ENCODE measurements at places on chromosomes 5 and 9.

GRCh38 chr5:79773612-79774011, 84.0 kb downstream of the CMYA5 start:
- DNase-seq: no peak

GRCh38 chr5:121982893-121983285, 21.1 kb downstream of the SRFBP1 start:
- DNase-seq: no peak

- DNase-seq: no peak
Measured at GRCh38 chr5:122757285-122757684, 17.6 kb upstream of the SNX2 start.

DNA sequence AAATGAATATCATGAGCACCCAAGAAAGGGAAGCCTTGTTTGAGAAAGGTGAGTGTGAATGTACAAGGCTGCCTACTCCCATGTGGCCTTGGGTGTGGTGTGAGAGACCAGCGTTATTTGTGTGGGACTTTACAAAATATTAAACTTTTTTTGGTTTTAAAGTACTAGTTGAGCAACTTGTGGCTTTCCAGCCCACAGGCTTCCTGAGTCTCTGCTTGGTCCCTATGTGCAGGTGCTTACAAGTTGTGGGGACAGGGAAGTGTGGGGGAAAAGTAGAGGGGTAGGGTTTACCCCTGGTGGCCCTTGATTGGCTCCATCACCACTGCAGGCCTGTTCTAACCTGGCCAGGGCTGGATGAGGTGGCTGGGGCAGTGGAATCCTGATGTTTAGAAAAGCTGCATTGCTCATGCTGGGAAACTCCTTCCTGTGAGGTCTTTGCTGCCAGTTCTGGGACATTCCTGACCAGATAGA, 19.7 kb downstream of the PTTG1 start:
- no peak for DNase-seq

GRCh38 chr9:5493679-5494511, 16.4 kb upstream of the PDCD1LG2 start:
- no peak for DNase-seq

DNA sequence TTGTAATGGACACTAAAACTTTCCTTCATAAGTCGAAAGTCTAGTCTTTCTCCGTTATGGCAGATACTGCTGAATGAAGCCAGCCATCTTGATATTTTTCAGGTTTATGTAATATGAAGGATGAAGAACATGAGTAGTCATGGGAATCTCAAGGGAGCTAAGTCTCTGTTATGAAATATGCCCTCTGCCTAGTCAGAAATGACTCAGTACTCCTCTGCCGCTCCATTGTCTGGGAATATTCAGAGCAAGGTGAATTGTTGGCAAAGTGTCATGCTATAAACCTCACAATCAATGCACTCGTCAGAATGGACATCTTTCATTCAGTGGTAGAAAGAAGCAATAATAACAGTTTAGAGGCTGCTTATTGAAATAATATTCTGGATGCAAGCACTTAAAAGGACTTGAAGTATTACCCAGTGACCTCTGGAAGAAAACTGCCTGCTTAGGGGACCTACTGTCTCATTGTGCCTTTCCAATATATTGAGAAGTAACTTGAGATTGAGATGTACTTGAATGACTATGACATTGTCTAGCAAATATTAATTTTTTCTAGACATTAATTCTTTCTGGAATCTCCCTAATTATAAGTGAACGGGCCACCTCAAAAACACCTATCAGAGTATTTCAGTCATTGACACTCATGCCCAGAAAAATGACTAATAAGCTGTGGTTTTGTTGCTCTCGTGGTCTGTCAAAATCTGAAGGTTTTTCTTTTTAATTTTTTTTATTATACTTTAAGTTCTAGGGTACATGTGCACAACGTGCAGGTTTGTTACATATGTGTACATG, 1011.5 kb upstream of the ACO1 start:
- DNase-seq: no peak

GRCh38 chr5:32645246-32645645, 59.9 kb downstream of the SUB1 start:
- no peak for DNase-seq

DNA sequence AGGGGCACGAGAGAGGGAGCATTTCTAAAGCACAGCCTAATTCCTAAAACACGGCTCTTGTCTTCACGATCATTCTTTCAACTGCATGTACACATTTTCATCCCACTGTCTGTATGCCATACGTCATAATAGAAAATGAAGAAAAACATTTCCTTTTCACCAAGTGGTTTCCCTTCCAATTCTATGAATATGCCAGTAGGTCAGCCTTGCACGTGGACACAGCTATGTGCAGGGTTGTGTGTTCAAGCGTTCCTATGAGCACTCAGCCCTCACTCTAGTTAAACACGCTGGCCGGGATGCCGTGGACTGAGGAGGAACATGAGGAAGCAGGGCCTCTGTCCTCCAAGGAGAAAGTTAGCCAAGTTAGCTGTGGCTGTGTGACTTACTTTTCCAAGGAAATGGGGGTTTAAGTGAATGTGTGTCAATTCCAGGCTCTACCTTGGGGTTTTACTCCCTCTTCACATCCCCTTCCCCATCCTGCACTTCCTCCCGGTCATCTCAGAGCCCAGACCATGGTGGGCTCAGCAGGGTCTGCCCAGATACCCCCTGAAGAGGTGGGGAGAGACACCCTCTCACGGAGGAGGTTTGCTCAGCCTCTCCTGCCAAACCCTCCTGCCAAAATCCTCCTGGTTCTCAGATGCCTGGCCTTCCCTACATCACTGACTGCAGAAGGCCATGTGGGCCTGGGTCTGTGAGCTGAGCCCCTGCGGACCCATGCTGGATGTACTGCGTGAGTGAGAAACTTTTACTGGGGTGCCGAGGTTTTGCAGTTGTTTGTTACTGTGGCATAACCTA, 230.6 kb downstream of the FSTL4 start:
- no peak for DNase-seq

DNA sequence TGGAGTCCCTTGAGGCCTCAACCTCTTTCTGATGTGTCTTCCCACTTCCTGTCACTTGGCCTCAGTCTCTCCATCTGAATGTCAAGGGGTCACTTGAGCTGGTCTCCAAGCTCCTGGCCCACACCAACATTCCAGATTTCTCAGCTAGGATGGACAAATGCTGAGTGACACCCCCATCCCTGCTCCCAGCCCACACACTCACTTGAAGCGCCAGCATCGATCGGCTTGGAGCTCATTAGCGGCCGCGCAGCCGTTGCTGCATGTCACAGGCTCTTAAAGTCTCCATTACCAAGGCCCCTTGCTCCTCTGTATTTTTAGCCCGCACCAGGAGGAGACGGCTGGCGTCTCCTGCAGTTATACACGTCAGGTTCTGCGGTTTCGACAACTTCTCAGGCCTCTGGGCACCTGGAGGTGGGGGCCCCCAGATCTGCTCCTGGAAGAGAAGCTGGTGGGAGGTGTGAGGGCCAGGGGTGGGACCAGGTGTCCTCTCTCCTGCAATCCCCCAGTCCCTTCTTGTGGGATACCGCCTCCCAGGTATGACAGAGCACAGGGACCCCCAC, 33.4 kb upstream of the ARAP3 start:
- no peak for DNase-seq

DNA sequence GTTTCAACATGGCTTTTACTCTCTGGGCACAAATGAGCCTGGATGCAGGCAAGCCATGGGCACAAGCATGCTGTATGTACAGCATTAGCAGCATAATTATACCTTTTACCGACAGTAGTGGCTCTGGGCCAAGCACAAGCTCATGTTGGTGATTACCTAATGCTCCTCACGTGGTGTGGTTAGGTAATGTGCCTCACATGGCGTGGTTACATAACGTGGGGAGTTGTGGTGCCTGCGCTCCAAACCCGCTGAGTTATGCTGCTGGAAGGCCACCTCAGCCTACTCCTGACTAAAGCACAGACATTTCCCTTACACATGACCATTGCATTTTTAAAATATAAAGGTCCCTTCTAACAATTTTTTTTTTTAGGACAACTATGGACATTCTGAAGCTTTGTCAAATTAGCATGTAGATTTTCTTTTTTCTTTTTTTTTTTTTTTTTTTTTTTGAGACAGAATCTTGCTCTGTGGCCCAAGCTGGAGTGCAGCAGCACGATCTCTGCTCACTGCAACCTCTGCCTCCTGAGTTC, 794.0 kb downstream of the EFNA5 start:
- DNase-seq: no peak

DNA sequence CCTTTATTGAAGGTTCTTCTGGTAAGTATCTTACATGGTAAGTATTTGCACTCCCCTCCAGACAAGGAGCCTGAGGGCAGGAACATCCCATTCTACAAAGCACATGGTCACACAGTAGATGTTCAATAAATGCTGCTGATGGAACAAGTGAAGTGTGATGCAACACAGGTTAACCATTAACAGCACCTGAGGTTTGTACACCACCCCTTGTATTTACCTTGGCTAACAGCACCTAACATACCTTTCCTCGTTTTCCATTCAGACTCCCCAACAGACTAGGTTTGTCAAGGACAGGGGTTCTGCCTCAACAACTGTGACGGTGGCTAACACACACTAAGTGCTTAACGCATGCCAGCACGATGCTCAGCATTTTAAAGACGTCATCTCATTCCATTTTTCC, 213.6 kb downstream of the MAPKAP1 start:
- no peak for DNase-seq

GRCh38 chr5:142853682-142854081, 83.5 kb downstream of the ARHGAP26 start:
- DNase-seq: no peak

DNA sequence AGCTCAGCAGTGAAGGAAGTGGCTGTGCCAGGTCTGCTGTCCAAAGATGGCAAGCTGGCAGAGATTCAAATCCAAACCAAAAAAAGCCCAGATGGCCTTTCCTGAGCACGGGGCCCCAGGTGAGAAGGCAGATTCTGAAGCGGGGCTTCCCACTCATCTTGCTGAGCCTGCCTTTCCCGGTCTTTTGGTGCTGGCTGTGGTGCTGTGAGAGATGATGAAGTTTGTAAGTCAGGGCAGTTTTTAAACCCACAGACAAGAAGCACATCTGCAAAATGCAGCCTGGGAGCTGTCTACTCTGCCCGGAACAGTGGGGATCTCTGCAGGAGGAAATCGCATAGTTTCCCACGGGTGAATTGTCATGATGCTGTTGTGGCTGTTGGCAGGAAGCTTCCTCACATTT, 85.0 kb upstream of the IRX4 start:
- DNase-seq: no peak

DNA sequence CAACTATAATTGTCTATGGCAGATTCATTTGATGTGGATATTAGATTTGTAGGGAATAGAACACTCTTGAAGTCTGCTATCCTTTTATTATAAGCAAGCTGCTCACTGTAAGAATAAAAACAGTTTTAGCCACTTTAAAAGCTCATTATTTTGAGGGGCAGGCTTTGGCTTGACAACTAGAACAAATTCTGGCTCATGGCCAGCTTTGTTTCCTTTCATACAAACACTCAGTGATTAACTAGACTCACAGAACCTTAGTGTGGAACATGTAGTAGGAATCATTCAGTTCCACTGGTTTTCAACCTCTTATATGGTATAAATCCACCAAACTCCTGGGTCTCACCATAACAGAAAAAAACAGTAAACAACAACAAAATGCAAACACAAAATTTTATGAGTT, 27.4 kb upstream of the CEP120 start:
- DNase-seq: no peak

GRCh38 chr5:4646715-4647375, 493.3 kb upstream of the ADAMTS16 start:
- DNase-seq: no peak

DNA sequence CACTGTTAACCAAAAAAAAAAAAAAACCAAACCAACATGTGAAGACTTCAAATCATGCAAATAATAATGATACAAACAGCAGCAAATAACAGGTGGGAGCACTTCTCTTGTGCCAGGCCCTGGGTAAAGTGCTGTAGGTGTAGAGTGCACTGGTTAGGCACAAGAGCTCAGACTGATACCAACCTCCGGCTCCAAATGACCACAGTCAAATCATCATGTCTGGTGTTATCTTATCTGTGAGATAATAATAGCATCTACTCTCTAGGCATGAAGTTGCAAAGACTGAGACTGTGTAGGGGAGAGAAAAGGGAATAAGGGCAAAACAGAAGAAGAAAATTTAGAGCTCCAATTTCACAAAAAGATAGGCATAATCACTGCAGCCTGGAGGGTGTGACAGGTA, 159.5 kb downstream of the ARL15 start:
- no peak for DNase-seq

DNA sequence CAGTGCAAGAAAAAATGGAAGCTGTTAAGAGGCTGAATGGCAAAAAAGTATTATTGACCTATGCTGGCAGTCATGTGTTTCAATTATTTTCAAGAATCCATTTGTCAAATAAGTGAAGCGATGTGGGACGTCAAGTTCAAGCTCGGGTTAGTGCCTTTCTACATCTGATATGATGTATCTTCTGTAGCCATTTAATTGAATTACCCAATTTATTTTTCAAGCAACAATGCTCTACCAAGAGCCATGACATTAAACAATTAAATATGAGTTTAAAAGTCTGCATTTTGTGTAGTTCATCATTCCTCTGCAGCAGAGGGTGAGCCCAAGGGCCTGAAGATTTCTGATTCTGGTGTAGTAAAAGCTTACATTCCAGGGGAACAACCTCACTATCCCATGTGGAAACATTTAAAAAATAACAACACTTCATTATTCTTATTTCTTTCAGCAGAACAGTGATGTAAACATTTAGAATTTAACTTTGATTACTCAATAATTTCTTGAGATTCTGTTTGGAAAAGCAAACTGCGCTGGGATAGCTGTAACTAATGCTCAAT, 619.7 kb upstream of the ARRDC3 start:
- DNase-seq: no peak

DNA sequence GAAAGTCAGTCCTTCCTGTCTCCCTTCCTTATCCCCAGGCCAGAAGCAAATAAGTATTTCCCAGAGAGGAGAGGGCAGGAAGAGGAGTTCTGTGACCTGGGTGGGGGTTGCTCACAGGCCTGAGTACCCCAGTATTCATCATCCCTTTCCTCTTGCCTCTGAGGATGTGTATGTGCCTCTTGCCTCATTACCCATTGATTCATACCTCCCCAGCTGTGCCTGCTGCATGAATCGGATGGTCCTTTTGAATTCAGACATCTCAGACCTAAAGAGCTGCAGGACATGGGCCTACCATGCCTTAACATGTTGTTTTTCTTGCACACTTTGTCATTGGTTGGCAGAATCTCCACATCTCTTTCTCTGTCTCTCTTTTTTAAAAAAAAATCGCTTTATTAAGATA, 112.8 kb upstream of the SHB start:
- no peak for DNase-seq

DNA sequence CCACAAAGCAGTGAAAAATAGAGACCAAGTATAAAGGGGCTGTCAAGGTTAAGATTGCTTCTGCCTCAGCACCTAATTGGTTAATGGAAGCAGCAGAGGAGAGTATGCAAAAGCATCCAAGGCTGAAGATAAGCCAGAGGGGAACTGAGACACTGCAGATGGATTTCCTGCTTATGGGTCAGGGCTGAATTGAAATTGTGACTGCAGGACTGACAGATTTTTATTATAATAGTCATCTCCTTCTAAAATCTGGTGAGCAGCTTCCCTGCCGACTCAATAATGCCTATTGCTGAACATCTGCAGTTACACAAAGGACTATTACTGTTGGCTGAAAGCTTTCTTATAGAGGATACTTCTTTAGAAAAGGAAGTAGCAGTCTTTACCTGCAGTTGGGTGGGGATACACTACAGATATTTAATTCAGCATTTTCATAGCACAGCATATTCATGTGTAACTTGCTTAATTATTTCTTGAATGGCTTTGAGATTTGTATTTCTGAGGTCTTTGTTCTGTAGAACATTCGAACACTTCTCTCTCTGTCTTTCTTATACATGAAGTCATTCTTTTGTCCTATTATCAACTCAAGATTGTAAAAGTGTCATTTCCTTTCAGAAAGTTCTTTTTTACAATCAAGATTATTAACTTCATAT, 363.0 kb upstream of the RIOK2 start:
- DNase-seq: no peak

GRCh38 chr5:92552206-92553160, 1028.5 kb downstream of the NR2F1-AS1 start:
- DNase-seq: no peak
